Fibroblast of villous mesenchyme (primary cell): ENCODE measurements at places on chromosomes 16 and 17. TPM values are rescaled to one million over a fixed set of nuclear protein-coding genes. Genes with fewer than 3 reads are reported as not detected.

The RPA1 gene
- 13.4 and 13.5 TPM in 2 replicates for total RNA-seq

The GINS2 gene
- total RNA-seq = 5.8 and 8.6 TPM in 2 replicates

The ELAC2 gene
- total RNA-seq = 51.5 and 63.9 TPM in 2 replicates

The PRAC1 gene
- total RNA-seq = not detected in 2 replicates

The ABCC3 gene
- 14.5 and 39.3 TPM in 2 replicates for total RNA-seq

The KRT16 gene
- not detected in 2 replicates for total RNA-seq

The ABR gene
- 51.8 and 68.0 TPM in 2 replicates for total RNA-seq
